T-cell (primary cell): ENCODE measurements at places on chromosomes 16 and 17.

GRCh38 chr16:30582611-30583340, 2.7 kb downstream of the ZNF785 start:
- peaks cover 6% of the 10 kb centered on the region for H3K4me1 ChIP-seq
- H3K4me3 ChIP-seq: no peak overlapping the region
- no peaks in the 10 kb centered on the region for H3K27me3 ChIP-seq
- DNase-seq: no peak
- H3K36me3 ChIP-seq: peaks cover 9% of the 10 kb centered on the region

DNA sequence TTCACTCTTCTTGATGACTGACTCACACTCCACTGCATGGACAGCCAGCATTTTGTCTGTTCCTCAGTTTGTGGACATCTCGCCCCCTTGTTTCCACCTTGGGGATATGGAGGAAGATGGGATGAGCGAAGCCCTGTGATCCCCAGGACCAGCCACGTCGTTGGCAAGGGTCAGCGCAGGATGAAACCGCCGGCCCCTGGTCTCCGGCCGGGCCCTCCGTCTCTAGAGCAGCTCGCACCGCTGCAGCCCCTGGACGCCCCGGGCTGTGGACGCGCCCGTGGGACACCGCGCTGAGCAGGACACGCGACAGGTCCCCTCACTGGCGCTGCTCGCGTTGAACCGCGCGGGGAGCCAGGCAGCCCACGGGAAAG, 604 bp upstream of the ZC3H18 start:
- no peaks in the 10 kb centered on the region for H3K27me3 ChIP-seq
- peaks cover 31% of the 10 kb centered on the region for H3K4me1 ChIP-seq
- H3K36me3 ChIP-seq: no peaks in the 10 kb centered on the region
- peak overlapping the region; percentile 50 for H3K27ac ChIP-seq
- peak overlapping the region; percentile 76 for H3K4me3 ChIP-seq

- H3K4me1 ChIP-seq: no peaks in the 10 kb centered on the region
- H3K27ac ChIP-seq: no peak overlapping the region
These were observed 101.5 kb downstream of the SEC14L1 start for GRCh38 chr17:77242118-77242851.

- no peaks in the 10 kb centered on the region for H3K36me3 ChIP-seq
- H3K4me3 ChIP-seq: no peak overlapping the region
- no peaks in the 10 kb centered on the region for H3K4me1 ChIP-seq
- no peak overlapping the region for H3K27ac ChIP-seq
These were observed 13.7 kb upstream of the TMEM132E start for GRCh38 chr17:34565713-34566112.

GRCh38 chr17:8012045-8012580, 9.7 kb downstream of the GUCY2D start:
- no peak for DNase-seq
- no peak overlapping the region for H3K27ac ChIP-seq
- H3K27me3 ChIP-seq: peaks cover 48% of the 10 kb centered on the region
- H3K36me3 ChIP-seq: no peaks in the 10 kb centered on the region

DNA sequence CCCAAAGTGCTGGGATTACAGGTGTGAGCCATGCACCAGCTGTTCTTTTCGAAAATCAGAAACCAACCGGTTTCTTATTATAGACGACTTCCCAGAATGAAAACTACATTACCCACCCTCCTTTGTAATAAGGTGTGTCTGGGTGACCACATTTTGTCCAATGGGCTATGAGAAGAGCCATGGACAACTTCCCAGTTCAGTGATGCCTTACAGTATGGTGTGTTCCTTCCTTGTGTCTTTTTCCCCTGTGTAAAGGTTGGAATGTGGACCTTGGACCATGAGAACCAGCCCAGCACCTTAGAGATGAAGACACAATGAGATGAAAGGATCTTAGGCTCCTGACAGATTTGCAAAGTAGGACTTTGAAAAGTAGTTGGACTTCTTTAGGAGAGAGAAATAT, 85.0 kb upstream of the ATF7IP2 start:
- no peak overlapping the region for H3K4me3 ChIP-seq
- no peaks in the 10 kb centered on the region for H3K36me3 ChIP-seq
- H3K4me1 ChIP-seq: no peaks in the 10 kb centered on the region

DNA sequence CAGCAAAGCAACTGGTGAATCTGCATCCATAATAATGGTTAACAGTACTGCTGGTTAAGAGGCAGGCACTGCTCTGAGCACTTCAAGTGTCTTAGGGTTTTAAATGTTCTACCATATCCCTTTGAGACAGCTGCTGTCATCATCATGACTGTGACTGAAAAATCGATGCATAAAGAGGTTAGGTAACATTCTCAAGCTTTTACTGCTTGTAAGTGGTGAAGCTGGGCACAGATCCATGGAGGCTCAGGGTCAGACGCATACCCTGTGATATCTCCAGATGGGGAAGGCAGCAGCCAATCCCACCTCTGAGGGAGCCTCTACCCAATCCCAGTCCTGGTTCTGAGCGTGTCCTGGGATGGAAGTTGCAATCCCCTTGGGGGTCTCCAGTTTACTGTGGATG, 57.6 kb upstream of the SOX9 start:
- no peaks in the 10 kb centered on the region for H3K4me1 ChIP-seq
- H3K27me3 ChIP-seq: no peaks in the 10 kb centered on the region
- H3K27ac ChIP-seq: no peak overlapping the region
- H3K36me3 ChIP-seq: no peaks in the 10 kb centered on the region
- no peak overlapping the region for H3K4me3 ChIP-seq

DNA sequence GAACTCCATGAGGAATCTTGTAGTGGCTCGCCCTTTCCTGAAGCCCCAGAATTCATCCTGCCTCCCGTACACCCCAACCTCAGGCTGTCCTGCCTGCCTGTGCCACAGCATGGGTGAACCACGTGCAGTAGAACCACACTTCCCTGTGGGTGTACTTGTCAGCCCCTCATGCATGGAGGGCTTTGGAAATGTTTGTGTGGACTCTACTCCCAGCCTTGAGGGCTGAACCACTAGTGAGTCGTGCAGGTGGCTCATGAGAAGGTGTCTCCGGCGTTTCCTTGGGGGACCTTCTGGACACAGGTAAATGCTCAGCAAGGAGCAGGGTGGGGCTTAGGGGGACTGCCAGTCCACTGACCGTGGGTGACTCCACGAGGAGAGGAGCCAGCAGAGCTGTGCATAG, 58.7 kb upstream of the ADORA2B start:
- H3K27ac ChIP-seq: no peak overlapping the region
- H3K4me1 ChIP-seq: peaks cover 6% of the 10 kb centered on the region
- no peak for DNase-seq
- H3K36me3 ChIP-seq: no peaks in the 10 kb centered on the region
- H3K4me3 ChIP-seq: no peak overlapping the region

- DNase-seq: no peak
- no peak overlapping the region for H3K4me3 ChIP-seq
- H3K36me3 ChIP-seq: no peaks in the 10 kb centered on the region
- H3K4me1 ChIP-seq: peaks cover 10% of the 10 kb centered on the region
- H3K27me3 ChIP-seq: no peaks in the 10 kb centered on the region
These were observed 2.2 kb upstream of the PELP1 start for GRCh38 chr17:4706121-4706520.

- H3K27ac ChIP-seq: peak overlapping the region; percentile 63
- peak overlapping the region; percentile 17 for H3K4me3 ChIP-seq
- H3K4me1 ChIP-seq: peaks cover 70% of the 10 kb centered on the region
- peaks cover 7% of the 10 kb centered on the region for H3K36me3 ChIP-seq
- H3K27me3 ChIP-seq: no peaks in the 10 kb centered on the region
- no peak for DNase-seq
These were observed 31.2 kb upstream of the PIK3R6 start for GRCh38 chr17:8898636-8899035.

DNA sequence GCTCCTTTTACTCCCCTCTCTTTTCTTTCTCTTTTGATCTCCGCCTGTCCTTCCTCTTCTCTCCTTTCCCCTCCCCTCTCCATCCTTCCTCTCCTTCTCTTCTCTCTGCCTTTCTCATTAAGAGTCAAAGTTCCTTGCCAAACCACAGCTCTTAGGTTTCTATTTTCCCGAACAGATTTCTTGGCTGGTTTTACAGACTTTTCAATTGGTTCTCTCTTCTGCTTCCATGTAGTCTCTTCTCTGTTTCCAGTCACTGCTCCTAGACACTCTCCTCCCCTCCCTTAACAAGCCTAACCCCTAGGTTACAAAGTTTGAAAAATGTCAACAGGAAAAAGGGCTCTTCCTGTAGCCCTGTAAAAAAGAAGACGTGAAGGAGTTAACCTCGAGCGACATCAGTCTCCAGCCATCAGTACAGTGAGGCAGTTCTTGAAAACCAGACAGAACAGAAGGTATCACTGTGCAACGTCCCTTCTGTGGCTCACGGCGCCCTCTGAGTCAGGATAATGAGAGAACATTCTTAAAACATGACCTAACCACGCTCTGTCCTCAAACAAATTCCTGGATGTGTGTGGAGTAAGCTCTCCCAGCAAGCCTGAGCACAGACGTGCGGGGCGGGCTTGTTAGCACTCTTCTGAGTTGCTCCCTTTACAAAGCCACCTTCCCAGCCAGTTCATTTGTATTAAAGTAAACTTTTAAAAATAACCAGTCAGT, 11.6 kb upstream of the MARCHF10 start:
- H3K27ac ChIP-seq: no peak overlapping the region
- no peaks in the 10 kb centered on the region for H3K27me3 ChIP-seq
- DNase-seq: no peak
- H3K4me3 ChIP-seq: no peak overlapping the region
- peaks cover 3% of the 10 kb centered on the region for H3K4me1 ChIP-seq

- no peaks in the 10 kb centered on the region for H3K4me1 ChIP-seq
- no peak for DNase-seq
- no peak overlapping the region for H3K4me3 ChIP-seq
- H3K36me3 ChIP-seq: no peaks in the 10 kb centered on the region
These were observed 19.9 kb upstream of the JPH3 start for GRCh38 chr16:87582216-87582965.

DNA sequence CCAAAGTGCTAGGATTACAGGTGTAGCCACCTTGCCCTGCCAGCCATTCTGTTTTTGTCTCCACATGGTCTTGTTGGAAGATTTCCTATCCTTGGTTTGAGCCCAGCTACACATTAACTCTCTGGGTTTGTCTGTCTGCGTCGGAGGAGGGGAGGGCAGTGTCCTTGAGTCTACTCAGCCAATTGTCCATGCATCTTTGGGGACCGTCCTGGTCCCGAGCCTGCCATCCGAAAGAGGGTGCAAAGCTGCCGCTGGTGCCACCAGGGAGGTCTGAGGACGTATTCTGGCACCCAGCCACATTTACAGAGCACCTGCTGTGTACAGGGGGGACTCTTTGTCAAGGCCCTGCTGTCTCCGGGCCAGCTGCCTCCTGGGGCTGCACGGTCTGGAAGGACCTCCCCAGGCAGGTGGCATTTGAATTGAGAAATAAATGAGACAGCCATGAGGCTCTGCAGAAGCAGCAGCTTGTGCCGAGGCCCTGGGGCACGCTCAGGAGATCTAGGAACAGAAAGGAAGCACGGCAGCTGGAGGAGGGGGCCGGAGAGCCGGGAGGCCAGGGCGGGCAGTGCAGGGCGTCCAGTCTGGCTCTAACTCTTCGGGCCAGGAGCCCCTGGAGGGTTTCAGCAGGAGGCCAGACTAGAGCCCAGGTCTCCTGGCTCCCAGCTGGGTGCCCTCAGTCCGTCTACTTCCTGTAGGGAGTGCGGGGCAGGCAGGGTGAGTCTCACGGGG, 1.5 kb downstream of the CYBA start:
- no peak for DNase-seq
- peak overlapping the region; percentile 91 for H3K27ac ChIP-seq
- H3K4me3 ChIP-seq: peak overlapping the region; percentile 90
- peaks cover 31% of the 10 kb centered on the region for H3K36me3 ChIP-seq
- H3K27me3 ChIP-seq: no peaks in the 10 kb centered on the region
- H3K4me1 ChIP-seq: peaks cover 7% of the 10 kb centered on the region

DNA sequence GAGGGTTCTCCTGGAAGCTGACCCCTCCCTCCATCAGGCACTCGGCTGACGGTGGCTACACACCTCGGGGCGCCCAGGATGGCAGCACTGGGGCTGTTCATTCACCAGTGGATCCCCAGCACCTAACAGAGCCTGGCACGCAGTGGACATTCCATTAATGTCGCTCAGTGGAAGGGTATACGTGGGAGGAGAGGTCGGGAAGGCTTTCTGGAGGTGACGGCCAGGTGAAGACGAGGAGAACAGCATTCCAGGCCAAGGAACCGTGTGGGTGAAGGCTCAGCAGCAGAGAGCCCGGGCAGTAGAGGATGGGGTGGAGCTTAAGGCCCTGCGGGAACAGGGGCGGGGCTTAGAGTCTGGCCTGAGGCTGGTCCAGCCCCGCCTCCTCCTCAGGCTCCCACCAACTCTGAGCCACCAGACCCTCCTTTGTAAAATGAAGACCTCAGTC, 2.5 kb upstream of the HS3ST6 start:
- DNase-seq: no peak
- H3K4me1 ChIP-seq: peaks cover 12% of the 10 kb centered on the region
- H3K36me3 ChIP-seq: no peaks in the 10 kb centered on the region

DNA sequence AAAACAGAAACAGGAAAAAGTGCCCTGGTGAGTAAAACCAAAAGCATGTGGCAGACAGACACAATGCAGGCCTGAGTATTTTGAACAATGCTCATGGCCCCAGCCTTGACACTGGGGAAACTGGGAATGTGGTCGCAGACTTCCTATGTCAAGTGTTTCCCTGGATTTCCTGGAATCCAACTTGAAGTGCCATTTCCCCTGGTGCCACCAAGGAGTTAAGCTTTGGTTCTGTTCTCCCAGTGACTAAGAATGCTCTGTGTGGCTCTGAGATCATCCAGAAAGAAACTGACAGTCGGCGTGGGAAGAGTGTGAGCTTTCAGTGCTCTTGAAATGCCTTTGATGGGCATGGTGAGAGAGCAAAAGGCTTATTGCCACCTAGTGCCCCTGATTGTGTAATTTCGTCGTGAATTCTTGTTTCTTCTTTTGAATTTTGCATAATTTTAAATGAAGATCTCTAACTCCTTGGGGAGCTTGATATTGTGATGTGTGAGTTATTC, 96.0 kb downstream of the YPEL2 start:
- no peaks in the 10 kb centered on the region for H3K27me3 ChIP-seq
- no peak overlapping the region for H3K27ac ChIP-seq
- DNase-seq: no peak
- no peaks in the 10 kb centered on the region for H3K36me3 ChIP-seq
- no peak overlapping the region for H3K4me3 ChIP-seq
- no peaks in the 10 kb centered on the region for H3K4me1 ChIP-seq

DNA sequence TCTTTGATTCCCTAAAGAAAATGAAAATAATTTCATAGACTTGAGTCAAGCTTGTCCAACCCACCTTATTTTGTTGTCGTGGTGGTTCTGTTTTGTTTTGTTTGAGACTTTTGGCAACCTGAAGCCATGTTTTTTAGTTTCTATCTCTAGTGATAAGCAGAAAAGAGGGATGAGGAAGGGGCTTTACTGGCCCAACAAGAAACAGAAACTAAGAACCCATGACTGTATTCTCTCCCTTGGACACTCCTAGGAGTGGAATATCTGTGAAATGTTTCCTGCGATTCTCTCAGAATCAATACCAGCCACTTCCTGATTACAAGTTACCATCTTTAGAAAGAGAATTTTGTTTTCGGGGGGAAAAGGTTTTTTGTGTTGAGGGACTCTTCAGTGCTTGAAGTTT, 207.5 kb downstream of the PRKCA start:
- no peaks in the 10 kb centered on the region for H3K27me3 ChIP-seq
- H3K4me3 ChIP-seq: no peak overlapping the region
- H3K27ac ChIP-seq: no peak overlapping the region
- H3K36me3 ChIP-seq: peaks cover 3% of the 10 kb centered on the region

- H3K4me1 ChIP-seq: no peaks in the 10 kb centered on the region
- peaks cover 10% of the 10 kb centered on the region for H3K36me3 ChIP-seq
- H3K27ac ChIP-seq: no peak overlapping the region
- H3K27me3 ChIP-seq: no peaks in the 10 kb centered on the region
- DNase-seq: no peak
These were observed 10.9 kb upstream of the ITGA2B start for GRCh38 chr17:44400226-44400847.

GRCh38 chr16:80738521-80738920, 65.9 kb downstream of the CDYL2 start:
- H3K4me3 ChIP-seq: no peak overlapping the region
- no peak for DNase-seq
- H3K27me3 ChIP-seq: no peaks in the 10 kb centered on the region
